ENCODE measurements at places on chromosomes 6 and 20.

- DNase-seq, result no peak
Observed at GRCh38 chr6:20115246-20115980, 96.9 kb downstream of the MBOAT1 start.

- no peak for DNase-seq
Observed at GRCh38 chr20:38844963-38845362, 39.5 kb downstream of the PPP1R16B start.

DNA sequence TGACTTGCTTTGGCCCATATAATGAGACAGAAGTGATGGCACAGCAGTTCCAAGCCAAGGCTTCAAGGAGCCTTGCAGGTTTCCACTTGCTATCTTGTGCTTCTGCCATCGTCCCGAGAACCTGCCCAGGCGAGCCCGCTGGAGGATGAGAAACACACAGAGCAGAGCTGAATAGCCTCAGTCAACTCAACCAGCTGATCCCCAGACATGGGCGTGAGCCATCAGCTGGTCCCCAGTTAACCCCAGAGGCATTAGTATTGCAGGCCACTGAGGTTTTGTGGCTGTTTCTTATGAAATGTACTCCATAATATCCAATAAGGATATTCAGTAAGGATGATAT is 81.7 kb upstream of the SHLD1 start:
- no peak for DNase-seq

DNA sequence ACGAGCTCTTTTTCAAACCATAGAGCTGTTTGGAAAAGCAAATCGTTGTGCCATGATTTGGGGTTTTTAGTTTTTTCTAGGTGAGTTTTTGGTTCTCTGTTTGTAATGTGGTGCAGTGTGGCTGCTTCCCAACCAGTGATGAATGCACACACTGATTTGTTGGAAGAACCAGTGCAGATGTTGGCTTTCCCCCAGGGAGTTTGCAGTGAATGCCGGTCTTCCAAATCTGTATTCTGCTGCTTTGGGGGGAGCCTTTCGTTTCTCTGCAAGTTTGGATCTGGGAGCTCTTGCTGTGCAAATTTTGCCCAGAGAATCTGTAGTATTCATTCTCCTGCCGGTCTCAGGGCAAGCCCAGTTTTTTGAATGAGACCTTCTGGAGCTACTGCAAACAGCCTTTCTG is 14.5 kb downstream of the HECA start:
- DNase-seq, result no peak

DNA sequence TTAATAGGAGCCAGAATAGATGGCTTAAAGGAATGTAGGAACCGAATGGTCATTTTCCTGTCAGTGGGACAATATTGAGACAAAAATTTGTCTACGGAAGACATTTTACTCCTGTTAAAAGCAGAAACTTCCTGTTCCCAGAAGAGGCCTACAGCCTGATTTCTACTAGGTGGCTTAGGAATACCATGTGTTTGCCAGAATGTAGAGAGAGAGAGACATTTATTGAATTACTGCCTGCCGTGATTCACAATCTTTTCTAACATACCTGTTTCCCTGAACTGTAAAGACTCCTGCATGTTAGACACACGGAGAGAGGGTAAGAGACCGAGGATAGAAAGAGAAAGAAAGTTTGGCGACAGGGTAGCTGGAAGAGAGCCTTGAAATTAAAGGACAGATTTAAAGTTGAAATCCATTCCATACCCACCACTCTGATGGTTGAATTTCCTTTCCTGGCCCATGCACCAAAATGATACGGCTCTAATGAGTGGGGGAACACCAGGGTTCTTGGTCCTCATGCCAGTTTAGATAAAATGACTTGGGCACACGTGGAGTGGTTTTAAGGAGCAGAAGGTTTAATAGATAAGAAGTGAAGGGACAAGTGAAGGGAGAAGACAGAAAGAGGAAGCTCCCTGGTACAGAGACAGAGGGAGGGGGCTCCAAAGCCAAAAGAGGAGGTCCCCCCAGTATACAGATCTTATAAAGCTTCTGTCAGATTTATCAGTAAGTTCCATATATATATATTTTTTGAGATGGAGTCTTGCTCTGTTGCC is 22.5 kb downstream of the NCOA3 start:
- no peak for DNase-seq

DNA sequence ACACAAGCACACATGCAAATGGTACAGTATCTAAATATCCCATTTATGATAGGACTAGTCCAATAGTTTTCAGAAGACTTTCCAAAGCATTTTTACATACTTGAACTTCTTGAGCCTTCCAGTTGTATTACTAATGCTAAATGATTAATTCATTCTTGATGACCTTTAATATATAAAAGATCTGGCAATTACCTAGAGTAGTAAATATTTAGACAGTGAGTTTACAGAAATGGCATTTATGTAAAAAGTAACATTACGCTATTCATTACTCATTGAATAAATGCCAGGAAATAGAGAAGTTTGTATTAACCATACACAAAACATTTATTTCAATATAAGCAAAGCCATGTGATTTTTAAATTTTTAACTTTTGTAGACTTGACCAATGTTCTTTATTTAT is 158.8 kb downstream of the DST start:
- DNase-seq, result no peak

- DNase-seq, result no peak
Observed at GRCh38 chr6:118207947-118208346, 300.9 kb downstream of the SLC35F1 start.

DNA sequence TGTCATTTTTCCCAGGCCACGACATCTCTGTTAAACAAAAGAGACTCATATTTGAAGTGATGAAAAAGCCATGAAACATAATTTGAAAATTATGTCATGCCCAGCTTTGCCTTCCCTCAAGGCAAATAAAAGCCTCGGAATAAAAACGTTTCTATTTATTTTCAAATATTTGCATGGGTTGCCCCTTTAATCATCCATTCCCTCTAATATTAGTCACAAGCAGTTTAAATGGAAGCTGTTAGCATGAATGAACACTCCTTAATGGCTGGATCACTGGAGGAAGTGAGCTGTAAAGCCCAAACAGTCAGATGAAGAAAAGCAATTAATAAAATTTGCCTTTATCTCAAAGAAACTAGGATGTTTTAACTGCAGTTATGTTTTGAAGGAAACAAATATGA is 69.3 kb upstream of the STMND1 start:
- DNase-seq, result no peak

- no peak for DNase-seq
Observed at GRCh38 chr20:37988306-37988954, 44.8 kb downstream of the TTI1 start.

DNA sequence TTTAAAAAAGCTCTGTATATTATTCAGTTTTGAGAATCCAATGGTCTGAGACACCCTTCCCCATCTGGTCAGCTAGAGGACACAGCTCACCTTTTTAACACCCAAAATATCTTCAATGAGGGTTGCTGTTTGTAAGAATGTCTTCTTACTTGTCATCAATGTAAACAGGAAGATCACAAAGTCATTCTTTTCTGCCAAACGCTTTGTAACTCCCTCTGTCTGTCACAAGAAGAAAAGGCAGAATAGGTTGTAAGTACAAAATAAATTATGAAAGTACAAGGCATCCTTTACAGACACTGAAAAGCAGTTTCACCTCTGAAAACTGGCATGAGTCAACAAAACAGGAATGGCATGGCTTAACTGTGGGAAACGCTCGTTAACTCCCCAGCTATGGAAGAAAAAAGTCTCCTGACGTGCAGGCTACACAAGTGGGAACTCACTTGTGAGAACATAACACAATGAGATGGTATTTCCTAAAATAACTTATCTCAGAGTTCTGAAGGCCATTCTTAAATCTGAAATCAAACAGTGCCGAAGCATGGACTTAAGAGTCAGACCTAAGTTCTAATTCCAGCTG is 42.7 kb downstream of the TRPC4AP start:
- no peak for DNase-seq

GRCh38 chr6:134727081-134727480 is 222.8 kb downstream of the ALDH8A1 start:
- no peak for DNase-seq

DNA sequence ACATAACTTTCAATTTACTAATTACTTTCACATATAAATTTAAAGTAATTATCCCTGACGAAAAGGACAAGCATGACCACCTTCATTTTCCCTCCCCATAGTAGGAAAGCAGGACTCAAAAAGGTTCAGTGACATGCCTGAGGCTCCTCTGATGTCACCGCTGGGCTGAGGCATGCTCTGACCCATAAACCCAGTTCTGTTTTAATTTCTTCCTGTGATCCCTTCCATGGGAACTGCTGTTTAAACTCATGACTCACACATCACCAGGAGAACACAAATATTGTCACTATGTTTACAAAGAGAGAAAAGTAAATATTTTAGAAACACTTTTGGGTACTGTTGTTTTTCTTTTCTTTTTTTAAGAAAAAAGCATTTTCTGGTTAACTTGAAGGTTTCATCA is 38.0 kb upstream of the NR2E1 start:
- no peak for DNase-seq

DNA sequence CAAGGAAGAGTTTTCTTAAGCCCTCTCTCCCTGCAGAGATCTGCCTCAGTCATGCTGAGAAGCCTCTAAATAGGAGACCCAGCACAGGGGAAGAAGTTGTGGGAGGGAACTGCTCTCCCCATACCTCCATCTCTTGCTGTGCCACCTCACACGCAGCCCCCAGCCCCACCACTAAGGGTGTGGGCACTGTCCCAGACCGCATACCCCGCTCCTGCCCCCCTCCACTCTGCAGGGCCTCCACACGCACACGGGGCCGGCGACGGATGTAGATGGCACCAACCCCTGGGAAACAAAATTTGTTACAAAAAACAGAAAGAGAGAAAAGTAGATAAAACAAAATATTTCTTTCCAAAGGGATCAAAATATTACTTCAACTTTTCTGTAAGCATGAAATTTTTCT is 10.2 kb upstream of the CPNE1 start:
- DNase-seq, result no peak

DNA sequence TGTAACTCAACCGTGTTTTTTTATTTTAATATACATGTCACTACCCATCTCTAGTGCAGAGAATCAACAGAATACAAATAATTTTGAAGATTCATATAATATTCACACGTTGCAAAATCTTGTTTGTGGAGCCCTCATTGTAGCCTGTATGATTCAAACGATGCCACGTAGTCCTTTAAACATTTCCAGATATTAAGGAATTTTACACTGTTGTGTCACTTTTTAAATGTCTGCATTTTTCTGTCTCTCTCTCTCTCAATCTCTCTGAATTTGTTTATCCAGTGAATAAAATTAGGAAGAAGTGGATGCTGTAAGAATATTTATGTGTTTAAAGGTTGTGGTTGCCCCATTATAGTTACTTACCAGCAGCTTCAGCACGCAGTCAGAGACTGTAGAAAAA is 262.0 kb downstream of the PAX1 start:
- no peak for DNase-seq

DNA sequence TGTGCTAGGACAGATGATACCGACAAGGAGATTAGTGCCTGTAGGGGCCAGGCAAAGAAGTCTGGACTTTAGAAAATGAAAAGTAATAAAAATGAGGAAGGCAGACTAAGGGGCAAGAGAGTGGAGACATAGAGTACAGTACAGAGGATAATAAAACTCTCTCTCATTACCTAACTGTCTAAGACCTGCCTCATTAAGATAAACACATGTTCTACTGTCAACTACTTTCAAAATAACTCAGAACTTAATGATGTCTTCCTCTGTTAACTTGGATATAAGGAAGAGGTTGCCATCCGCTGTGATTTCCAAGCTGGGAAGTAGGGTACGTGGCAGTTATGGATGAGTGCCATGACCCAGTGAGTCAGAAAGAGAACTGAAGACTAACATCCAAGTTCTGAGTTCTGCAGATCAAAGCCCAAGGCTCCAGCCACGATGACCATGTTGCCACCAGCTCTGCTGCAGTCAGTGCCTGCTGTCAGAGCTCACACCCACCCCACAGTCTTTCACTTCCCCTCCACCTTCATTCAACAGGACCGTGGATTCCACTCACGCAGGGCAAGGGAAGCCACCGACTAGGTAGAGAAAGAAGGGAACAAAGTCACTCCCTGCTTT is 81.8 kb downstream of the KIF16B start:
- no peak for DNase-seq

GRCh38 chr6:47230579-47230978 is 79.1 kb downstream of the TNFRSF21 start:
- DNase-seq, result no peak

DNA sequence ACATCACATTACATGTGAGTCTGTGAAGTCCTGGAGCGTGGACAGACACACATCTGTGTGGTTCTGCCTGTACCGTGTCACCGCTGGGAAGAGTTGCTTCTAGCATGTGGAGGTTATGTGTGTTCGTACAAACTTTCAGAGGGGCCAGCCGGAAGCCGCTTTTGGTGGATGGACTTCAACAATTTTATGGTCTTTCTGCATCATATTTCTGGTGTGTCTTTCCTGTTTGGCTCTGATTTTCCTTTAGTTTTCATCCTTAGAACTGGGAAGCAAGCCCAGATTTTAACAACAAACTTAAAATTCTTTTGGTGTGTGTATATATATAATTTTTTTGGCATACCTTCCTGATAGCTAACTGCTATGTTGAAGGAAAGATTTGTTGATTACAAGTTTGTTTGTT is 71.2 kb downstream of the TIAM2 start:
- DNase-seq, result no peak

DNA sequence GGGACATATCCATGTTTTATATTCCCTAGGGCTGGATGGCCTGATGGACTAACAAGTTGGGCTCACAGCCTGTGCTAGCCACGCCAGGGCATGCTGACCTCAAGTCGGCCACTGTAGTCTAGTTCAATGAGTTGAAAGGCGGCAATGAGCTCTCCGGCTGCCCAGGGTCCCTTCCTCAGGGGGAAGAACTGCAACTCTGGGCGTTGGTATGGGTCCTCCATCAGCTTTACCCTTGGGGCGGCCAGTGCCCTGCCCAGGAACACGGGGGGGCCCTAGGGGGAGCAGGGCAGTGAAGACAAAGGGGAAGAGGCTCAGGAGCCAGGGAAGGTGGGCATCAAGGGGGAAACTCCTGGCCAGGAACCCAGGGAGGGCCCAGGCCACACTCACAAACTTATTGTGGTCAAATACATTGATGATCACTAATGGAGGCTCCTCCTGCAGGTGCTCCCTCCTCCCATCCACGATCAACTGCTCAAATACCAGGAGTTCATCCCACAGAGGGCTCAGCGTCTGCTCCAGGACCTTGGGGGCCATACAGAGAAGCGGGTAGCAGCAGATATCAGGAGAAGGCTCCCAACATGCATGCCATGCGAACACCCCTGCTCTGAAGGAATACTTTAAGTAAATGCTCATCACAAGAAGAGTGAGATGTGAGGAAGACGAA is 32.8 kb upstream of the SPAG4 start:
- DNase-seq, result peak; percentile 53

DNA sequence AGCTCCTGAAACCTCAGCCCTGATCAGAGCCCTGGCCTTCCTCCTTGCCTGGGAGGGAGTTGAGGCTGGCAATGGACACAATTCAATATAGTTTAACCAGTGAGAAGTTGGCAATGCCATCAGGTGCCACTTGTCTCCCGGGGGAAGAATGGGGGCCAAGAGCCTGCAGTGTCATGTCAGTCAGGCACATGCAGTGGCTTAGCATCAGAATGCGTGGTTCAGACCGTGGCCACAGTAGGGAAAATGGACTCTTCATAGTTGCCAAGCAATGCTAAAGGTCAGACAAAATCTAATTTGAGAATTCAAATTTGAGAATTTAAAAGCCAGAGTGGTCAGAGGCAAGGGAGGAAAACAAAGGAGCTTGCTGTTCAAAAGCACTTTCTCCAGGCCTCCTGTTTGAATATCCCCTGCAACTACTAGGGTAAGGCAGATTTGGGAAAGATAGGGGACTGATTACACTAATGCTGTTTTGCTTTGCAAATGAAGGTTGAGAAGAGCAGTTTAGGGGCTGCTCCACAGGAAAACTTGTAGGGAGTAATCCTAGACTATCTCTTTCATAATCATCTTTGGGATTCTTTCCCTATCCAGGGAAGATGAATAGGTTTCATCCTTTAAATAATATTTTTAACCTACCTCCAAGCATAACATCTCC is 33.1 kb upstream of the CLIC5 start:
- DNase-seq, result no peak

All from chondrocyte (in vitro differentiated cells).